HCEC 1CT (cell line): ENCODE measurements at places on chromosomes 1 and 21.

DNA sequence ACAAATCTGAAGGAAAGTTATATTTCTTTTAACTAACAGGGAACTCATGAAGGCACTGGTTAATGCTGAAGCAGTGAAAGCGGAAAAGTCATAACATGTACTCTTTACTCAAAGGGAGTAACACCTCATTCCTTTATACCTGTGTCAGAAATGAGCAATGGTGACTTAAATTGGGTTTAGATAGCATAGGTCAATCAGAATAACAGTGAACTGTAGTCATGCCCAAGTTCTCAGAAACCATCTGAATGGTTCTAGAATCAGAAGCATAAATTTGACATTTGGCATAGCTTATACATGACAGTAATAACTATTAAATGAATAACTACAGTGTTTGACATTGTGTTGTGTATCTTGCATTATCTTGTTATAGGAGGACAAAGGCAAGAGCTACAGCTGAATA, 382.0 kb downstream of the NUF2 start:
- DNase-seq: no peak

GRCh38 chr21:14862794-14863720, 201.7 kb downstream of the NRIP1 start:
- no peak for DNase-seq

DNA sequence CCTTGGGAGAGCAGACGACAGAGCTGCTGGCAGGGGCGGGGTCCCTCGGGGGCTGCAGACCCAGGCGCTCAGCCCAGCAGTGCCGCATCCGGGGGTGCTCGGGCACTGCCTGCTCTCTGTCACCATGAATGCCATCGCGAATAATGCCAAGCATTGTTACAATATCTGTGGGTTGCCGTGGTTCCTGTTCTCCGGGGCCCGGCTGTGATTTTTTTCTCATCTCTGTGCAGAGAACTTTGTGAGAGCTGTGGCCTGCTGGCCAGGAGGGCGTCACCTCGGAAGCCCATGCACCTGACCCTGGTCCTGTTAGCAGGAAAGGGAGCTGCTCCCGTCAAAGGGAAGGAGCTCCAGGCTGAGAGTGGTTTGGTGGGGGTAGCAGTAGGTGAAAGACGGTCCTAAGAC, 70.4 kb downstream of the PRDM16 start:
- DNase-seq: no peak

DNA sequence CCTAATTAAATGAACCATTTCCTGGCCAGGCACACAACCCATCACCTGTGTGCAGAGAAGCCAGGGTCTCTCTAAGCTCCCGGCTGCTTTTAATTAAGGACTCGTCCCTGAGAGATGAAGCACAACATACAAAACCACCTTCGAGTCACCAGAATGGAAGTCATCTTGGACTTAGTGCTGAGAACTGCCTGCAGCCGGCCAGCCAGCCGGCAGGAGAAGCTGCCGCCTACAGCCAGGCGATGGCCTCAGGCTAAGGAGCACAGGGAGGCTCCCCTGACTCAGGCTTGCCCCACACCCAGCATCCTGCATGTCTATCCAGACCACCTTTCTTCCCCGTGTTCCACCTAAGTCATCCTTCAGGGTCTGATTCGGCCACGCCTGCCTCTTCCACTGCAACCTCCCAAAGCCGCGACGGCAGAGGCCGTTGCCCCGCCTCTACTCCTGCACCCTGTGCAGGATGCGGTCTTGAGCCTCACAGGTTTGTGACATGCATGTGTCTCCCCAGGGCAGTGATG, 83.6 kb downstream of the SLC66A1 start:
- DNase-seq: peak; percentile 18

DNA sequence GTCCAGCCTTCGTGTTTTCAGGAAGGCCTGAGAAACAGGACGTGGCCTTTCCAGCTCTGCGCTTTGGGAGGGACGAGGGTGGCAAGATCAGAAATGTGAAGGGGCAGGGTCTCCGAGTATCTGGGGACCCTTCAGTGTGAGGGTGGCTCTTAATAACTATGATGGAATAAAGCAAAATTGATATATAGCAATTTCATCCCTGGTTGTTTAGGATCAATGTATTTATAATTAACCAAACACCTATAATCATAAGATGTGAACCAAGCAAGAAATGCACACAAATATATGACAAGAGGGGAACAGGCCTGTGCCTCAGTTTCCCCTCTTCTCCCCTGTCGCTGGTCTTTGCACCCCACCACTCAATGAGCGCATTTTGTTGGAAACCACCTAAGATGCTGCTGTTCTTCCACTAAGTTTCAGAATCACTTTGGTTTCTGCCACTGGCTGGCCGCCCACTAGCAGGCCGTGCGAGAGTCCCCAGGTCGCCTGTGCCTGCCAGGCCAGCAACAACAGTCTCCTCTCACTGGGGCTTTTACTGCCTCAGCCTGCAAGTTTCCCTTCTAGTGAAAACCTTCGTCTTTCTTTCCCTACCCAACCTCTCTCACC, 36.6 kb downstream of the UBASH3A start:
- DNase-seq: no peak

GRCh38 chr1:38680801-38681510, 178.6 kb downstream of the RRAGC start:
- no peak for DNase-seq

DNA sequence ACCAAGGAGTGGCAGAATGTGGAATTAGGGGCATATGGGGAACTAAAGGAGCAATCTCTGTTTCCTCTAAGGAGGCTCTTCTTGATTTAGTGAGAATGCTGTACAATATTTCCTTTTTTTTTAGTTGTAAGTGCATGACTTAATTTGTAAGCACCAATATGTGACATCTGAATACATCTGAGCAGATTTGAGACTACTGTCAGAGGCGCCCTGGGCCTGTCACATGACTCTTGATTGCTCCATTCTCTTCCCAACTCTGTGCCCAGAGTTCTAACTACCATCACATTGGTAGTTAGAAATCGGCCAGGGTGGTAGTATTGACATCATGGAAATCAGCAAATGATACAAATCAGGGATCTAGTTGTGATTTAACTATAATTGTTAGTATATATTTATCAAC, 110.1 kb upstream of the LMO4 start:
- no peak for DNase-seq

- no peak for DNase-seq
These were observed 23.9 kb upstream of the ITLN2 start for GRCh38 chr1:160978510-160978927.

GRCh38 chr1:116453481-116453880, 80.4 kb downstream of the ATP1A1 start:
- no peak for DNase-seq

GRCh38 chr1:80731241-80731894, 1069.4 kb upstream of the ADGRL2 start:
- DNase-seq: no peak

DNA sequence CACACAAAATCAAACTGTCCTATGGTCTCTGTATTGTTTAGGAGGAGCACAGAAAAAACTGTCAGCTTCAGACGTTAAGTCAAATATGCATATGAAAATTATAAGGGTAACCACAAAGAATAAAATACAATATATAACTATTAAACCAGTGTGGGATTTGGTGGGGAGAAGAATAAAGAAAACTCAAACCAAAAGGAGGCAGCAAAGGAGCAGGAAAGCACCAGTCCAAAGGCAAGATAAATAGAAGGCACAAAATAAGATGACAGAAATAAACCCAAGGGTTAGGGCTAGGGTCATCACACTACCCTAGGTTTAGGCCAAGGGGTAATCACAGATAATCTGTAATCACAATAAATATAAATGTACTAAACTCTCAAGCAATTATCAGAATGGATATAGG, 32.8 kb downstream of the DLGAP3 start:
- no peak for DNase-seq

GRCh38 chr21:37675202-37675801, 241.0 kb downstream of the KCNJ6 start:
- DNase-seq: peak; percentile 7

DNA sequence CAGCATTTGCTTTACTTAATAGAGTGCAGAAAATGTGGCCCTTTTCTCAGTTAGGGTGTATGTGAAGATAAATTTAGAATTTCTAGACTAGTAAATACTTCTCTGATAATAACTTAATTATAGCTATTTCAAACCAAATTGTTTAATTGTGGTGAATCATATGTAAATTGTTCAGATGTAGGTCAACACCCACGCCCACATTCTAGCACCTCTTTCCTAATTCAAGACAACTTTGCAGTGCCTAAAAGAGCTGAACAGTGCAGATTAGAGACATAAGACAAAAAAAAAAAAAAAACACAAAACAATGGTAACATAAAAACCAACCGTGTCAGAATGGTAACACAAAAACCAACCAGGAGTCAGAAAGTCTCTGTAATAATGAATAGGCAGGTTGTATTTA, 758.3 kb downstream of the USP25 start:
- DNase-seq: no peak

GRCh38 chr1:21508580-21509350, 458 bp upstream of the ALPL start:
- DNase-seq: peak; percentile 30

DNA sequence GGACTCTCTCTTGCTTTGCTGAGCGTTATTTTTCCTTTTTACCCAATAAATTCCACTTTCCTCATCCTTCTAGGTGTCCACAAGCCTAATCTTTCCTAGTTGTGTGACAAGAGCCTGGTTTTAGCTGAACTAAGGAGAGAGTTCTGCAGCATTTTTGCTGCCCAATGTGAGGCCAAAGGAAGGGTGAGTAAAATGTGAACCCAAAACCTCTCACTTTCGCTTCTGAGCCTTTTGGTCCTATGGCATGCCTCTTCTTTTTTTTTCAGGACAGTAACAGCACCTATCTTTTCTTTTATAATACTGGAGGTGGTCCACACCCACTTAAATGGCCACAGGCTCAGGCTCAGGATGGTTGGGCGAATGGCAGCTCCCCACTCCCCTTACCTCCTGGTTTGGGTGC, 111.1 kb downstream of the COP1 start:
- DNase-seq: no peak

- DNase-seq: no peak
These were observed 176.4 kb downstream of the MIS18A start for GRCh38 chr21:32102426-32102825.

DNA sequence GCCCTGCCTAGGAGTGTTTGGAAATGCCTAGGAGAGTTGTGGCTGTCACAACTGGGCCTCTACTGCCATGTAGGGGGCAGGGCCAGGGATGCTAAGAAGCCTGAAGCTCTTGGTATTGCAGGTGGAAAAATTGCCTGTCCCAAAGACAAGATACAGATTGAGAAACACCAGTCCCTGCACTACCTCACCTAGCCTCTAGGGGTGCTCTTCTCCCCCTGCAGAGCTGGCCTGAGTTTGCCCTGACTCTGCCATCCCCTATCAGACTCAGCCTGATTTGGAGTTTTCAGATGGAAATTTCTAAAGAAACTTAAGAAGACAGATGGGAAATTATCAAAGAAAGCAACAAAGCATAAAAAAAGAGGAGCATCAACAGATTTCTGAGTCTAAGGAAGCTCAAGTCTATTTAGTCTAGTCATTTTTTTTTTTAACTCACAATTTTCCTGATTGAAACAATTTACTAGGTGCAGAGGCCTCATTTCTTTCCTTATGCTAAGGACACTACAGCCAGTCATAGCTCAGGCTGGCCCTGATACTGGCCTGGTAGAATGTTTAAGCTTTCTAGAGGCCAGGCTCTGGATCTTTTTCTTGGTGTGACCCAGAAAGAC, 61.4 kb upstream of the LRRN2 start:
- peak; percentile 25 for DNase-seq

- DNase-seq: peak; percentile 11
These were observed 6.0 kb downstream of the RGL1 start for GRCh38 chr1:183810756-183811544.

DNA sequence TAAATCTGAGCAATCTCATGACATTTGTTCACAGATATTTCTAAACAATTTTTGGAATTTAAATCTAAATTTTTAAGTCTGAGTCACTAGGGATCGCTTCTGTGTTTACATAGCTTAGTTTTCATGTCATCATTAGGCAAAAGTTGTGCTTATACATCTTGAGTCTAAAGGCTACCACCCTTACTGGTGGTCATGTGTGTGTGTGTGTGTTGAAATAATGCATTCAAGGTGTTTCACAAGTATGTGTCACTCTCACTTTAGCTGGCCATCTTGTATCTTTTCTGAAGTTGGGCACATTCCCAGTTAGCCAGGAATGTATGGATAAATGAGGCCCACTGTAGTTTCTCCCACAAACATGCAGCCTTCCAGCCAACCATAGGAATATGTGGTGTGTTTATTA, 1162.5 kb upstream of the PRMT6 start:
- no peak for DNase-seq

DNA sequence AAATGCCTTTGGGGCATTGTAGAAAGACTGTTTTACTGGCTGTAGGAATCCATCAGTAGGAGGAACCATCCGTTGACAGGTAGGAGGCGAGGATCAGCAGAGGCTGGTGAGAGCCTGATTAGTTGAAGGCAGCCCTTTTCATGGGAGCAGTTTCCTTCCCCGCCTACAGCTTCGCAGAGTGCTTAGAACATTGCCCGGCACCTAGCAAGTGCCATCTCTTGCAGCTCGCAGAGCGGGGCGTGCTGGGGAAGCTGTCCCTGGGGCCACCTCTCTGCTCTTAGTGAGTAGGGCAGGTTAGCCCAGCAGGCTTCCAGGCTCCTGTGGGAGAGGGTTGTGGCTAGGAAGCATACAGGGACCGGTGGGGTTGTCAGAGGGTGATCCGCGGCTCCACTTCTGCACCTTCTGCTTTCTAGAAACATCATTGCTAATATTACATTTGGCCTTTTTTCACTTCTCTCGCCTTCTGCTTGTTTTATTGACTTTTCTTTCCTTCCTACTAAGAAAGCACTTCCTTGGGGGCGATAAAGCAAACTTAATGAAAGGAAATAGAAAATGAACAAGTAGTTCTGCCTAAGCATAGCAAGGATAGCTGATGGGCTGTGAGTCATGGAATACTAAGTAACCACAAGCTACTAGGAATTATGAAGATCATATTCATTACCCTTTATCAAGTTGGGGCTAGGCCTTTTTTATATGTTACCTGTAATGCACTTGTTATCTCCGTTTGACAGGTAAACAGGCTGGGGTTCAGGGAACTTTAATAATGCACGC, 176.7 kb downstream of the GALNT2 start:
- DNase-seq: peak; percentile 55

DNA sequence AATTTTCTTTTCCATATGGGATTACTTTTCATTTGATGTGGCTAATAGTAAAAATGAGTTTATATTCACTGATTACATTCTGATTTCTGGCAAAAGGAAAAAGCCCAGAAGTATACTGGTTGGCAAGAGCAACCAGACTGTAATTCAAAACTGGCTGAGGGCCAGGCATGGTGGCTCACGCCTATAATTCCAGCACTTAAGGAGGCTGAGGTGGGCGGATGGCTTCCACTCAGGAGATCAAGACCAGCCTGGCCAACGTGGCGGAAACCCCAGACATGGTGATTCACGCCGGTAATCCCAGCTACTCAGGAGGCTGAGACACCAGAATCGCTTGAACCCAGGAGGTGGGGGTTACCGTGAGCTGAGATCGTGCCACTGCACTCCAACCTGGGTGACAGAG, 14.5 kb downstream of the SYT11 start:
- DNase-seq: no peak

- no peak for DNase-seq
These were observed 90.2 kb upstream of the NGF start for GRCh38 chr1:115428256-115428655.
